Brain microvascular endothelial cell (primary cell): ENCODE measurements at places on chromosomes 16 and 17.

GRCh38 chr17:74192950-74193781 is 10.3 kb upstream of the RPL38 start:
- no peak for DNase-seq

DNA sequence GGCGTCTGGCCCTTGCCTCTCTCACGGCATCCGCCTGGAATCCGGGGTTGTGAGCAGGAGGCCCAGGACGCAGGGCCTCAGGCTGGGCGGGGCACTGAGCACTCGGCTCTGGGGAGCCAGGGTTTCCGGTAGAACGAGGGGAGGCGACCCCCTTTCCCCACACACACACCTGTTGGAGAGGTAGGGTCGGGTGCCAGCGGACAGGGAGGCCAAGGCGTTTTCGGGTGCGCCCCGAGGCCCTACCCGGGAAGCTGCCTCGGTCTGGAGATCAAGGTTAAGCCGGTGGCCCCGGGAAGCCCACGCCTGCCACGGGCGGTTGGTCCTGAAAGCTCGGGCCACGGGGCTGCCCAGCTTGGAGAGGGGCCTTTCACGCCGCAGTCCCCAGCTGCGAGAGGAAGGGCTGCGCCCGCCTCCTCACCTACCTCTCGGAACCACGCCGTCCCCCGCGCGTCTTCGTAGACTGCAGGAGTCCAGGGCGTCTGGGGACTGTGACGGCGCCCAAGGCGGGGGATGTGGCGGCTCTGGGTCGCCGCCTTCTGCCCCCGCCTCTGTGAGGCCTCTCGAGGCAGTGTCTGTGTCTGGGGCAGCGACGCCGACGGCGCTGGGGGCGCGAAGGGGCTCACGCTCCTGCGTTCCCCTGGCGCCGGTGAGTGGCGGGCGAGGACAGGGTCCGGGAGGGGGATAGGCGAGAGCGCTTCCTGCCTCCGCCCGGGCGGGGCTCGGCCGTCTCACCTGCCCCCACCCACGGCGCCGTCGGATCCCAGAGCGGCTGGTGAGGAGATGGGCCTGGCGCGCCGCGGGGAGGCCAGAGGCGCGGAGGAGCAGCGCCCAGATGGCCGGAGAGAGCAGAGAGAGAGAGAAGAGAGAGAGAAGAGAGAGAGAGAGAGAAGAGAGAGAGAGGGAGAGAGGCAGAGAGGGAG is 20.3 kb upstream of the HOXB9 start:
- DNase-seq = no peak

GRCh38 chr16:46746821-46747776 is 1.0 kb downstream of the MYLK3 start:
- DNase-seq = no peak

DNA sequence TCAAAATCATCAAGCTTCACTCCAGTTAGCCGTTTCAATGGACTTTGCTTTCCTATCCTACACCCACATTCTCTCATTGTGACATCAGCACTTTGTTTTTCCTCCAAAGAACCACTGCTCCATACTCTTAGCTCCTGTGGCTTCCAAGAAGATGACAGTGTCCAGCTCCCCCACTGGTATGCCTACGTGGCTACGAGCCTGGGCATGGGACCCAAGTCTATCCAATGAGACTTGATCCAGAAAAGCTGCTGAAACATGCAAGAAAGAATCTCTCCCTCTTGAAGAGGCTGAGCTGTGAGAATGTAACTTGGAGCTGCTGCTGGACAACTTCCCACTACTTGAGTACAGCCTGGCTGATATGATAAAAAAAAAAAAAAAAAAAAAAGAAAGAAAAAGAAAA is 9.4 kb downstream of the TOX3 start:
- DNase-seq = no peak

- DNase-seq = no peak
Observed at GRCh38 chr16:83021746-83022145, 395.0 kb downstream of the CDH13 start.

- no peak for DNase-seq
Observed at GRCh38 chr16:48201515-48202201, 42.4 kb upstream of the LONP2 start.

GRCh38 chr17:40598301-40598618 is 33.0 kb upstream of the CCR7 start:
- DNase-seq = no peak

GRCh38 chr17:7582396-7583252 is 1.0 kb upstream of the MPDU1 start:
- DNase-seq = no peak

DNA sequence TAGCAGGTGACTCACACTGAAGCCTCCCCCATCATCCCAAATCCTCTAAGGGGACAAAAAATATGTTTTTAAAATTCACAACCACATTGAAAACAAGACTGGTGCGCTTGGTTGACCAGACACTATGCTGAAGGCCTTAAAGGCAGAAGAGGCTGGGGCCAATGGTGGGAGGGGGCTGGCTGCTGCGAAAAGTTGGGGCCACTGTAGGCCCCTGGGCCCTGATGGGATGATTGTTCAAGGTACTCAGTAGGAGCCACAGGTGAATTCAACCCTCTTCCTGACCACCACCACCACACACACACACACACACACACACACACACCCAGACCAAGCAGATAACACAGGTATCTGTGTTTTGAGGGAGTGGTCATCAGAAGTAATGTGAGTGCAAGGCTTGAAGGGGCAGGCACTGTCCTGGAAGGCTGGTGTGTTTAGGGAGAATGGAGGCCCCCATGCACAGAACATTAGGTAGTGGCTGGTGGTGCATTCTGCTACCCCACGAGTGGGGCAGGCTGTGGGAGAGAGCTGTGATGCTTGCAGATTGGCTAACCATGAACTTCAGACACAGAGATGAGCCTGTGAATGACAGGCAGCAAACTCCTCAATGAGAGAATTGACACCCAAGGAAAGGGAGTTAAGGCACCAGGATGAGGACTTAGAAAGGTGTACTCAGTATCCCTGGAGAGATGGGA is 55.0 kb downstream of the NT5M start:
- no peak for DNase-seq

GRCh38 chr17:43400943-43401717 is 2.3 kb downstream of the ARL4D start:
- peak; percentile 66 for DNase-seq

DNA sequence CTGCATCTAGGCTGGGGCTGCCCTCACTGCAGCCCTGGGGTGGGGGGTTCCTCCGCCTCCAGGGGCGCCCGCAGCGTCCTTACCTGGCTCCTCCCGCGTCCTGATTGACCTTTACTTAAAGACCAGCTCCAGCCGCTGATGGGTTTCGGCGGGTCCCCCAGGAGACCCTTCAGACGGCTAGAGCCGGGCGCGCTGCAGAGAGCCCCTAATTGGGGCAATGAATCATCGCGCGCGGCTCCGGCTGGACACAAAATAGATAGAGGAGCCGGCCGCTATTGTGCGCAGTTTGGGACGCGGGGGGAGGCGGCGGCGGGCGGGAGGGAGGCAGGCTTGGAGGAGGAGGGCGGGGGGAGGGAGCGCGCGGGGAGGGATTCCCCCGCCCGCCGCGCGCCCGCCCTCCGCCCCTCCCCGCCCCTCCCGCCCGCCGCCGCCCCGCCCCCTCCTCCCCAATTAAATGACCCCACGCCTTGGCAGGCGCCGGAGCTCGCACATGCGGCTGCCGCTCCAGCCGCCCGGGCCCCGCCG is 56.5 kb upstream of the CIBAR2 start:
- no peak for DNase-seq

GRCh38 chr17:56727876-56728617 is 105.7 kb downstream of the C17orf67 start:
- DNase-seq = no peak

DNA sequence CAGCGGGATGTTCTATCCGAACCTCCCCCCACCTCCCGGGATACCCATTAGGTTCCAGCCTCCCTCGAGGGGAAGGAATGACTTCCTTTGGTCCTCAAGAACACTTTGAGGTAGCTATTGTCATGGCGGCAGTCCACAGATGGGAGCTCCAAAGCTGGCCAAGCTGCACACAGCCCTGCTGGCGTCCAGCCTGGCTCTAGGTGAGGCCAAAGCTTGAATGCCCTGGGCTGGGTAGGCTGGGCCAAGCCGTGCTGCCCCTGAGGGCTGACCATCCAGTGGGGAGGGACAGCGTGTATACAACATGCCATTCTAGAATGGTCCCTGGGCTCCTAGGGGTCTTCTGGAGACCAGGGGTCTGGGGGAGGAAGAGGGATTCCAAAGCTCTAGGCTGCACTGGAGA is 43.5 kb downstream of the PEMT start:
- no peak for DNase-seq

GRCh38 chr16:16075488-16076422 is 126.3 kb downstream of the ABCC1 start:
- no peak for DNase-seq

DNA sequence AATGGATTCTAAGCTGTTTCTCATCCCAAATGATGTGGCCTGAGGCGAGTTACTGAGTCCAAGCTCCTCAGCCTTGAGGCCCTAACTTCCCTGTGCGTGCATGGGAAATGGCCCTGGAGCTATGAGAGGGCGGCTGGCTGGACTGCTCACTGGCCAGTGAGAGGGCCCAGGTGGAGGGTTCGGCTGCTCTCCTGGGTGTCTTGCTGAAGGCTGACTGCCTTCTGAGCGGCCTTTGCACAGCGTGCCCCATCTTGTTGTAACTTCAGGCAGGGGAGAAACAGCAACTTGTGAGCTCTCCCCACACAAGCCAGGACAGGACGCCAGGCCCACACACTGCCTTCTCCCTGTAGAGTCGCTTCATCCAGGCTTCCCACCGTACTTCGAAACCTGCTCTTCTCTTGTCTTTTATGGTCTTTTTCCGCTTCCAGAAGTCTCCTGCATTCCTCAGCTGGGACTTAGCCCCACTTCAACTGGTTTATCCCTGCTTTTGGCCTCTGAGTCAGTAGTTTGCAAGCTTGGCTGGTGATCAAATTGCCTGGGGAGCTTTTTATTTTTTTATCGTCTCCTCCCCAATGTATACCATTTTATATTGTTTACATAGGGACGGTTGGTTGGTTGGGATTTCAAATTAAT is 13.3 kb downstream of the CDH3 start:
- peak; percentile 69 for DNase-seq

DNA sequence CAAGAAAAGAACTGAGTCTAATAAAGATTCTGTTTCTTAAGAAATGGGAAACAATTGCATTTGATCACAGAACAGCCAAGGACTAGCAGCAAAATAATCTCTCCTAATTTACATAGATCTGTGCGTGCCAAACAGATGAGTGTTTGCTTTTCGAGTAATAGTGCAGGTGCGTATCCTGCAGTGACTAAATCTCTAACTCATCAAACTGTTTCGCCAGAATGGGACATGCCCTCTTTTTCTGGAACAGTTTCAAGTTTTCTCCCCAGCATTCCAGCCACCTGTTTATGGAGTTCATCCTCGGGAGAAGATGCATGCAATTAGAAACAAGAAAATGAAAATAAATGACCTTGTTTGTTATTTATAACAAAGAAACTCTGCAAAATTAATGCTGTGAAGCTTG is 5.7 kb upstream of the TOX3 start:
- DNase-seq = no peak

GRCh38 chr16:31916056-31916488 is 42.5 kb downstream of the ZNF267 start:
- DNase-seq = no peak

DNA sequence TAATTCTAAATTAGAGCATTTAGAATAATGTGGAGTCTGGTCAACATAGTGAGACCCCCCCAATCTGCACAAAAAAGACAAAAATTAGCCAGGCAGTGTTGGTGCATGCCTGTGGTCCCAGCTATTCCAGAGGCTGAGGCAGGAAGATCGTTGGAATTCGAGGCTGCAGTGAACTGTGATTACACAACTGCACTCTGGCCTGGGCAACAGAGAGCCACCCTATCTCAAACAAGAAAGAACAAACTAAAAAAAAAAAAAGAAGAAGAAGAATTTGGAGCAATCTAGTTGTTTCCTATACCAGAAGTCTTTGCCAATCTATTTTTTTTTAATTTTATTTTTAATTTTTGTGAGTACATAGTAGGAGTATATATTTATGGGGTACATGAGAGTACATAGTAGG is 6.0 kb downstream of the CETP start:
- no peak for DNase-seq

DNA sequence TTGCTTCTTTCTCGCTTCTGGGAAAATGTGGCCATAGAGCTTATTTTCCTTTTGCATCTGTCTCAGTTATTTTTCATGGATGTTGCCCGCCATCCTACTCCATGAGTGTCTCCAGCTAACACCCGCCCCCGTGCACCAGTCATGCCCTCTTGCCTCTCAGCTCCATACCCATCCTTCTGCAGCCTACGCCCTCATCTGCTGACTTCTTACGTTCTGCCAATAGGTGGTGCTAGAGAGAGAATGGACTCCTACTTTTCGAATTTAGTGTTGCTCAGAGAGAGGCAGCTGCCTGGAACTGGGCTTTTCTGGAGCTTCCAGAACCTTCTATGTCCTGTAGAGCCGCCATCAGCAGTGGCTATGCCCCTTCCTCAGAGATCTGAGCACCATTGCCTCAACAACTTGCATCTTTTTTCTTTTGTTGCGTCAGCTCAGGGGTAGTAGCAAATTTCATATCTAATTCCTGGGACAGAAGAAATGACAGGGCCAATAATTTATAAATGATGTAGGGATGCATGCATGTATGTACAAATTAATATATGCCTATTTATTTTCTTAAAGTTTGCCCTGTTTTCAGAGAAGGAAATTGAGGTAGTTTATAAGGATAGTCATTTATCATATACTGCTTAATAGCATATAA is 119.7 kb upstream of the MYOCD start:
- peak; percentile 58 for DNase-seq

DNA sequence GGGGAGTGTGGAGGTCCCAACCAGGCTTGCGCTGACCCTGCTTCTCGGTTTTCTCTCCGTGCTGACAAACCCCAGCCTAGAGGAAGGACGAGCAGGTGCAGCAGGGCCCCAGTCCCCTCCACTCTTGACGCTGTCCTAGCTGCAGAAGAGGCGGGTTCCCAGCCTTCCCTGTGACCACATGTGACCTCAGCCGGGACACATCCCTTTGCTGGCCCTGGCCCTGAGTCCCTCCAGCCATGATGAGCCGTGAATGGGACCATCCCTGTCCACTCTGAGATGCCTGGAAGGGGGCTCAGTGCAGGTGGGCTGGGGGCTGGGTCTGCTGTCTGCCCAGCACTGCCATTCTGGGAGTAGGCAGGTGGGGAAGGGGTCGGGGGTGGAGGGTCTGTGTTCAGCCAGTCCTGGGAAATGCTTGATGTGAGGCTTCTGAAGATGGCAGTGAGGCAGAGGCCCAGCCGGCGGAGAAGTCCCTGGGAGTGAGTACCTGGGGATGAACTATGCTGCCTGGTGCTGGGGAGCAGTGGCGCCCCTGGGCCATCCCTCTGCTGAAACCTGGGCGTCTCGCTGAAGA is 1.9 kb upstream of the TUBB3 start:
- no peak for DNase-seq

- no peak for DNase-seq
Observed at GRCh38 chr17:30074730-30075129, 41.9 kb upstream of the NSRP1 start.
